Activated naive CD4-positive, alpha-beta T cell treated with anti-CD3 and anti-CD28 coated beads, Interleukin-2, amount 50 U/mL, for 16 hours (primary cell): ENCODE measurements at places on chromosomes 6 and 20.
A peak's percentile ranks its signal among the peaks of the same experiment; 100 is the strongest.

GRCh38 chr6:22149501-22150367, 147.1 kb downstream of the PRL start:
- DNase-seq: no peak

- no peak for DNase-seq
Observed at GRCh38 chr6:84836366-84836765, 72.0 kb upstream of the TBX18 start.

- no peak for DNase-seq
Observed at GRCh38 chr20:33733654-33734576, 2.1 kb downstream of the ZNF341 start.

DNA sequence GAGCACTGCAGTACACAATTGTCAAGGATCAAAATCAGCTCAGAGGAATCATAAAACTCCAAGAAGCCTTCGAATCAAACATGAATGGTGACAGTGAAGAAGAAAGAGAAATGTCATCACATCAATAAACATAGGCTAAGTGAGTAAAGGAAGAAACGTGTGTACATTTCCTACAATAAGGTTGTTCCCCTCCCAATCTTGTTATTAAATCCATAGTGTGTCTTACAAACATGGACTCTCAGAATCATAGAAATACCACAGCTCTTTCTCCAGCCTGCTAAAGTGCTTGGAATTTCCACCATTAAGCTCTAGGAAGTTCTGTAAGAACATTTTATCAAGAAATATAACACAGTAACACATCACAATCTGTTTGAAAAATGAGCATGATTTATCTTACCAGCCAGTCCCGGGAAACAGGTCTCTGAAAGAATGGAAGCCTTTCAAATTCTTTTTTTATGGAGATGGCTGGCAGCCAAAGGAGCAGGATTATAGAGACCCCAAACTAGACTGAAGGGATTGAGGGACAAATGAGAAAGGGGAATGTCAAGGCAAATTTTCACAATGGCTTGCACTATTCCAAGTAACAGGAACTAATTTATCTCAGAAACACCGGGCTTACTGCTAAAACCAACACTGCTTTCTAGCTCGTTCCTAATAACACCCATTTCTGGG, 4.5 kb upstream of the TNFAIP3 start:
- DNase-seq: no peak

DNA sequence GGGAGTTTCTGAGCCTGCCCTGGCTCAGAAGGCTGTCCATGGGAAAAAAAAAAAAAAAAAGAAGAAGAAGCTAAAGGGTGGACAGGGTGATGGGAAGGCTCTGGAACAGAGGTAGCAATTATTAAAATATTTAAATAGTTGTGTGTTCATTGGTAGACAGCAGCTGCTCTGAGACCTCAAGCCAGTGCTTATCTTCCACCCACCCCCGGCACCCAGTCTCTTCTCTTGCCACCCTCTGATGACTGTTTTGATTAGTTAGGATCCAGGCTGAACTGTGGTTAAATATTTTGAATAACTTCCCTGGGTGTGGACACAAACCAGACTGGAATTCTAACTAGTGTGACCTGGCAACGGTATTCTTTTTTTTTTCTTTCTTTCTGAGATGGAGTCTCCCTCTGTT, 16.9 kb upstream of the SRSF3 start:
- DNase-seq: no peak

DNA sequence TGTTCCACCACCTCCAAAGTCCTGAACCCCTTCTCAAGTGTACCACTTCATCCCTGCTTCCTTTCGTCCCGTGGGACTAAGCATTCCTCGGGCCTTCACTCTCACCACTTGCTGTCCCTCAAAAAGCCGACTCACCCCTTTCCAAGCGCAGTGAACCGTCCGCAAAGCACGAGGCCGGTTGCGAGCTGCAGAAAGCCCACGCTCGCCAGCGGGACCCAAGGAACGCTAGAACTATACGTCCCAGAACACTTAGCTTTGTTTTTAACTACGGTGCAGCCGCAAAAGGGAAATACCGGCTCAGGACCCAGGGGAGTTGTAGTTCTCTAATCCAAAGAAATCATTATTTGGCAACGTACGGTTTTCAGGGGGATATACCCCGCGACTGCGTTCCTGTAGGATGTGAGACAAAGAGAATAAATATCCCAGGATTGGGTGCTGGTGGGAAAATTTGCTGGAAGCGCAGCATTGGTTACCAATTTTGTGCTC, 416 bp upstream of the POLR1H start:
- DNase-seq: peak; percentile 40
